ENCODE measurements at places on chromosomes 11 and 22. TPM values are rescaled to one million over a fixed set of nuclear protein-coding genes. Genes with fewer than 3 reads are reported as not detected.

RIMBP3B gene
- total RNA-seq, result not detected

GRCh38 chr11:57751676-57752253, at the start of gene BTBD18:
TSS of gene BTBD18 (minus strand) at chr11:57751819. CDS start at chr11:57751188, 631 bp downstream.
- DNase-seq, result no peak

- DNase-seq, result no peak
Measured at GRCh38 chr11:72242141-72242540, 1.8 kb downstream of the PHOX2A start.

DNA sequence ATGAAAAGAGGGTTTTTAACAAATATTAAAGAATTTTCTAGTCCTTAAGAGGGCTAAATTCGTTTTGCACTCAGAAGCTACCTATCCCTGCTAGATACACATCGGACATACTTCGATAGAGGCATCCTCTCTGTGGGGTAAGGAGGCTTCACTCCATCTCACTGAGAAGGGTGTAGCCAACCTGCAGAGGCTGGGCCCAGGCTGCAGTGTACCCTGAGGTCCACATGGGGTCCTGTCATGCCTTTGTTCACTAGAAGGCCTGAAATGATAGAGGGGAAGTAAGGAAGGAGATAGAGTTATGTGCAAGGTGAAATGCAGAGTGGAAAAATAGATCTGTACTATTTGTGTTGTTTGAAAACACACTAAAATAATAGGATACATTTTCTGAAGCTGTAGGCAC, 45.6 kb downstream of the IGSF9B start:
- no peak for DNase-seq

- no peak for DNase-seq
Measured at GRCh38 chr11:67646535-67647336, 3.8 kb downstream of the ACY3 start.
